Astrocyte (in vitro differentiated cells and primary cell): ENCODE measurements at places on chromosomes 16 and 17. TPM values are rescaled to one million over a fixed set of nuclear protein-coding genes. Genes with fewer than 3 reads are reported as not detected.

GRCh38 chr16:88936008-88936555 is 40.9 kb downstream of the CBFA2T3 start:
- H3K4me3 ChIP-seq, result no peak overlapping the region
- peaks cover 18% of the 10 kb centered on the region for H3K27me3 ChIP-seq
- H3K27ac ChIP-seq, result no peak overlapping the region
- H3K36me3 ChIP-seq, result no peaks in the 10 kb centered on the region

- no peak overlapping the region for H3K4me3 ChIP-seq
- DNase-seq, result no peak
- no peak overlapping the region for H3K27ac ChIP-seq
- peaks cover 19% of the 10 kb centered on the region for H3K36me3 ChIP-seq
These were observed 9.3 kb upstream of the ROGDI start for GRCh38 chr16:4811773-4812172.

- H3K36me3 ChIP-seq, result no peaks in the 10 kb centered on the region
- H3K27ac ChIP-seq, result no peak overlapping the region
- H3K4me3 ChIP-seq, result no peak overlapping the region
- DNase-seq, result no peak
- no peaks in the 10 kb centered on the region for H3K4me1 ChIP-seq
- no peaks in the 10 kb centered on the region for H3K27me3 ChIP-seq
These were observed 25.5 kb downstream of the FOXK2 start for GRCh38 chr17:82545071-82545462.

DNA sequence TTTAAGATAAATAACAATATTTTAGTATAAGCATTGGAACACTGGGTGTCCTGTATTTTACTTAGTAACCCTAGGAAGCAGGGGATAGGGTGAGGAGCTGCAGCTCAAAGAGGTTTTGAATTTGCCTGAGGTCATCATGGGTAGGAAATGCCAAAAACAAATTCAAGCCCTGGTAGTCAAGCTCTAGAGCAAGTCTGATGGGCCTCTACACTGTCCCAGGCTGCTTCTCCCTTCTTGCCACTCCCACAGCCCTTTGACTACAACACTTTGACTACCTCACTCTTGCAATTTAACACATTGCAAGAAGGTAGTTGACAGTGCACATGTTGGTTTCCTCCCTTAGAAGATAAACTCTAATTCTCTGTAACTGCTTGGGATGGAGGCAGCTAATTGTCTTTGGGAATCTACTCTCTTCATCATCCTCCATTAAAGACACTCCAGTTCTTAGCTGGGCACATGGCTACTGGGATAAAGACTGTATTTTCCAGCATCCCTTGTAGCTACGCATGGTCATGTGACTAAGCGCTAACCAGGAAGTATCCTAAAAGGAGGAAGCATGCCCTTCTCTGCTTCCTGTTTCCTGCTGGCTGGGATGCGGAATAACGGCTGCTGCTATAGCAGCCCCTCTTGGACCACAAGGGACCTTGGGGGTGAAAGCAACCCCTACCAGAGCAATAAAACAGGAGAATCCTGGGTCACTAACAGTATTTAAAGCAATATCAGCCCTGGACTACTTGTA is 30.7 kb upstream of the SSTR2 start:
- no peak for DNase-seq
- H3K36me3 ChIP-seq, result no peaks in the 10 kb centered on the region
- no peaks in the 10 kb centered on the region for H3K4me1 ChIP-seq
- H3K4me3 ChIP-seq, result no peak overlapping the region

The CD2BP2 gene
- 58.8 TPM in 2 replicates for total RNA-seq

The SDR42E2 gene
- total RNA-seq, result not detected in 2 replicates
